LNCaP clone FGC (cell line): ENCODE measurements at places on chromosomes 16 and 17.

DNA sequence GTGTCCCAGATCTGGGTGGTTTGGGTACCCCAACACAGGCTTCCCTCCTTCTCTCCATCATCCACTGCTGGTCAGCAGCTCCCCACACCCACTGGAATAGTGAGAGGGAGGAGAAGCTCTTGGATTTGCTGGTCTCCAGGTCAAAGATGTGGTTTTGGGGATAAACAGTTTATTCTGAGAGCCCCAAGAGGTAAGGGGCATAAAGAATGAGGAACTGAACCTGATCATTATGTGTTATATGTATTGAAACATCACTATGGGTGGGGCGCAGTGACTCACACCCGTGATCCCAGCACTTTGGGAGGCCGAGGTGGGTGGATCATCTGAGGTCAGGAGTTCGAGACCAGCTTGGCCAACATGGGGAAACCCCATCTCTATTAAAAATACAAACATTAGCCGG, 3.9 kb downstream of the DPEP2 start:
- no peak for DNase-seq

GRCh38 chr16:47687694-47688093, 226.6 kb downstream of the PHKB start:
- DNase-seq: no peak

GRCh38 chr16:58843675-58844074, 109.6 kb upstream of the GOT2 start:
- DNase-seq: no peak

- no peak for DNase-seq
These were observed 116.5 kb downstream of the ADCY9 start for GRCh38 chr16:3999479-4000325.
